ENCODE measurements at places on chromosomes 1 and 21.

GRCh38 chr1:203512848-203513584 lies 19.1 kb downstream of the OPTC start:
- no peak for DNase-seq

GRCh38 chr1:84859866-84860265 lies 33.1 kb downstream of the LPAR3 start:
- DNase-seq = no peak

GRCh38 chr1:39128959-39129358 lies 75.5 kb upstream of the MACF1 start:
- DNase-seq = peak; percentile 71

DNA sequence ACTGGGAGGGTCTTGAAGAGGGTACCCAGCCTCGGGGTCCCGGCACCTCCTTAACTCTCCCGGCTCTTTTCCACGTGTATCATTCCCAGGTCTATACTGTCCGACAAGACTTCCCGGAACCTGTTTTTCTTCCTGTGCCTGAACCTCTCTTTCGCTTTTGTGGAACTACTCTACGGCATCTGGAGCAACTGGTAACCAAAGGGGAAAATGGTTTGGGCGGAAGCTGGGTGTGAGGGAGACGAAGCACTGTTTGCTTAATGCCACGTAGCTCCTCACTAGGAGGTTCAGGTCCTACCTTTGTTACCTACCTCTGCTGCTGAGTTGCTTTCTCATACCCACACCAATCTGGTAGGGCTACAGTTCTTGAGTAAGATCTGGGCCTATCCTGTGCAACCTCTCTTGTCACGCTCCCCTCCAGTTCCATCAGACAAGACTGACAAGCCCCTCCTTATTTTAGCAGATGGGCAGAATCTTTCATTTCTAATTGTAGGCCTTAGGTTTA lies 642 bp downstream of the SLC30A7 start:
- DNase-seq = peak; percentile 36

GRCh38 chr1:64111787-64112186 lies 91.6 kb upstream of the UBE2U start:
- no peak for DNase-seq

GRCh38 chr1:28682840-28683239 lies 14.3 kb downstream of the GMEB1 start:
- no peak for DNase-seq

- no peak for DNase-seq
Measured at GRCh38 chr1:78831731-78832360, 174.7 kb downstream of the ADGRL4 start.

- no peak for DNase-seq
Measured at GRCh38 chr1:206930210-206930798, 8.6 kb upstream of the FCMR start.

DNA sequence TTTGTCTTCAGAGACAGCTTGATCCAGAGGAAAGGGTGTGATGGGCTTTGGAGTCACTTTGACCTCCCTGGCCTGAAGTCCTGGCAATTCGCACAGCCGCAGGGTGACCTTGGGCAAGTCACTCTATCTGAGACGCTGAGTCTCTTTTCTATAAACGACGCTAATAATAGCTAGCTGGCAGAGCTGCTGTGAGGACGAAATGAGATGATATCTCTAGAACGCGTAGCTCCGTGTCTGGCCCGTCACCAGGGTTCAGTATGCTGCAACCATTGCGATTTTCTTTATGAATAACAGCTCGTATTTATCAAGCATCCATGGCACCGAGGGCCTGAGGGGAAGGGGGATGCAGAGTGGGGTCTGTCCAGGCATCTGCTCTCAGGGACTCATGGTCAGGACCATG lies 58.7 kb downstream of the IGSF21 start:
- DNase-seq = no peak

DNA sequence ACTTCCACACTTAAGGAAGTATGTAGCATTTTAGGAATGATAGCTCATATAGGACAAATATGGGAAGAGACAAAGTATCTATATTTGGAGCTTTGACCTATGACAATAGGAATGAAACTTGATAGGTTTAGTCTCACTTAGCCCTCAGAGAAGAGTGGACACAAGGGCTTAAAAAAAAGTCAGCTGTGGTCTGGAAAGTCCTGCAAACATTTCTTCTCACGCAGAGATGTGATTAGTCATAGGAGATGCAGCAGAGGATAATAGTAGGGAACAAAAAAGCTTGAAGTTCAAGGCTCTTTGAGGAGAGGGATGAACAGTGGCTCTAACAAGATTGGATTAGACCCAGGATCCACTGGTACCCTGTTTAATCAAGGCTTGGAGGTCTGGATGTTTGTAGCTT lies 14.8 kb upstream of the RNF220 start:
- DNase-seq = no peak

DNA sequence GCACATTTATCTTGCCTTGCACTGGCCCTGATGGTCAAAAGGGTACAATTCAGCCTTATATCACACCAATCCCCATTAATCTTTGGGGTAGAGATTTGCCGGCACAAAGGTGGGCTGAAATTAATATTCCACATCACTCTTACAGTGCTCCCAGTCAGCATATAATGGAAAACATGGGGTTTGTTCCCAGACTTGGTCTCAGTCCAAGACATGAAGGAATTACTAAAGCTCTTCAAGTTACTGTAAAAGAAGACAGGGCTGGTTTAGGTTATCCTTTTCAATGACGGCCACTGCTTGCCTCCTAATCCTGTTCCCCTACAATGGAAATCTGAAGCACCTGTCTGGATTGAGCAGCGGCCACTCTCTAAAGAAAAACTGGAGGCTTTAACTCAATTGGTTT lies 160.7 kb downstream of the IER5 start:
- DNase-seq = no peak

DNA sequence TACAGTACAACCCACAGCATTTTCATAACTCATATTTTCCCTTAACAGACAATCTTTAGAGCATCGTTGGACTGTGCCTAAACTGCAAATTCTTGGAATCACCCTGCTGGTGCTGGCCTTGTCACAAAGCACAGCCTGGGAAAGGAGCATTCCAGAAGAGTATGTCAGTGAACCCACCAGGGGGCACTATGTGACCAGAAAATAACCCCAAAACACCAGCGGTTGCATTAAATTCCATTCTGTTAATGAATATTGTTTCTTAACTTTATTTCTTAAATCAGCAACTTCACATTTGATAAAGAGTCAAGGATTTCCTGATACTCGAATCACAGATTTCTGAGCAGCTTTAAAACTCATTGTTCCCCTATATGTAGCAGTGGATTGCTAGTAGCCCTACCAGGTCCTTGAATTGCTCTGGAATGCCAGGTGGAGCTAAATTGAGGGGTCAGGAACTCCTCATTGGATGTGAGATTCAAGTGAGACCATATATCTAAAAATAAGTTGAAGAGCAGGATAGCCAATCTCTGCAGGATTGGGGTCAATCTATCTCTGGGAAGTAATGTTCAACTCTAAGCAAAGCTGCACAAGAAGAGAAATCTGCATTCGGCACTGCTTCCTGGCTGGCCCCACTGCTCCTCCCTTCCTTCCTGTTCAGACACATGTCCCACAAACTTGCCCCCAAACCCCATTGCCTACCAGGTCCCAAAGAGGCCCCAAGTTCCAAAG lies 12.7 kb upstream of the RAB4A start:
- DNase-seq = peak; percentile 72

DNA sequence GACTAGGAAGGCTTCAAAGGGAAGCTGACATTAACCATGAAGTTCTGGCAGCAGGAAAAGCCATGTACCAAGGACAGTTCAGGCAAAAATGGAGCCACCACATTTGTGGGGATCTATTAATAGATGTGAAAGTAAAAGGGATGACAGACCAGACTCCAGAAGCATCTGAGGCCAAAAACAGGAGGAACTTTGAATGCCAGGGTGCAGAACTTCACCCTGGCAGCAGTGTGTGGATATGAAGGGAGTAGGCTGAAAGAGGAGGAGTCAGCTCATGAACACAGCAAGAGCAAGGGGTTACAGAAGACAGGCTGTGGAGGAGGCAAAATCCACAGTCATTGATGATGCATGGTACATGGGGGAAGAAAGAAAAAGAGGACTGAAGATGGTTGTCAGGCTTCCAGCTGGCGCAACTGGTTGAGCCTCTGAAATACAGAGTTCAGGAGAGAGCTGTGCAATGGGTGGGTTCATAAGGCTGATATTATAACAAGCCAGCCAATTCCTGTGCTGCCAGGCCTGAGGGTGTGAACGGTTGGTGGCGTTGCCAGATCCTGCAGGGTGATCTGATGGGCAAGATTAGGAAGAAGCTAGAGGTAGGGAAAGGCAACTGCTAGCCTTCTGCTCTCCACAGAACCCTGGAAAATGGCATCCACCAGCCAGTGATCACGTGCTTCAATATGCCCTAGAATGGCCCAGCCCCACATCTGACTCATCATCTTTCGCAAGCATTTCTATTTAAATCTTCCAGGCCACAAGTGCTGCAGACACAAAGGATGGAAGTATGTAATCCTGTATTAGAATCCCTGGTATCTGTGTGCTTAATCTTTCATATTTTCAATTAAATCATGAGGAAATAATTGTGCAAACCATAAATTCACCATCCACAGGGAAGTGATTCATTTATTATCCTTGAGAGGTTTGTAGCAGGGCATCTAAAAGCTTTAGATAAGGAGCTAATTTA lies 81.9 kb downstream of the SLC25A24 start:
- DNase-seq = no peak

GRCh38 chr1:90959352-90960206 lies 62.3 kb downstream of the ZNF644 start:
- DNase-seq = no peak

DNA sequence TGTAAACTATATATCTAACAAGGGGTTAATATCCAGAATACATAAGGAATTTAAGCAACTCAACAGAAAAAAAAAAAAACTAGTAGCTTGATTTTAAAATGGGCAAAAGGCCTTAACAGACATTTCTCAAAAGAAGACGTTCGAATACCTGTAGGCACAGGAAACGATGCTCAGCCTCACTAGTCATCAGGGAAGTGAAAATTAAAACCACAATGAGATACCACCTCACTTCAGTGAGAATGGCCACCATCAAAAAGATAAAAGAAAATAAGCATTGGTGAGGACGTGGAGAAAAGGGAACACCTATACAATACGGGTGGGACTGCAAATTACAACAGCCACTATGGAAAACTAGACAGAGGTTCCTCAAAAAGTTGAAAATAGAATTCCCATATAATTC lies 37.3 kb downstream of the NPHP4 start:
- DNase-seq = no peak

- no peak for DNase-seq
Measured at GRCh38 chr1:223811634-223812101, 34.1 kb downstream of the TP53BP2 start.

DNA sequence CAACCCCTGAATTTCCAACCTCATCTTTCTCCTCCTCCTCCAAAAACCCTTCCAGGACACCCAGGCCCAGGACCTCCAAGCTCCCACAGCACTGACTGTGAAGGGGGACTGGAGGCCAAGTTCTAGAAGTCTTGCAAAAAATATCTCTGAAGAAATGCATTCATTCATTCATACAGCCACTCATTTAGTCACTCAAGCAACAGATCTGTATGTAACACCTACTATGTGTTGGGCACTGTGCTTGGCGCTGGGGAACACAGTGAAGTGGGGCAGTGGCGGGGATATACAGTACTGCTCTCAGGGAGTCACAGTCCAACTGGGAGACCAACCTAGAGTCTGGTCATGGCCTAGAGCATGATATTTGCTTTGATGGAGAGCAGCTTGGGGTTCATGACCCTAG lies 15.3 kb upstream of the TNFRSF1B start:
- DNase-seq = no peak

DNA sequence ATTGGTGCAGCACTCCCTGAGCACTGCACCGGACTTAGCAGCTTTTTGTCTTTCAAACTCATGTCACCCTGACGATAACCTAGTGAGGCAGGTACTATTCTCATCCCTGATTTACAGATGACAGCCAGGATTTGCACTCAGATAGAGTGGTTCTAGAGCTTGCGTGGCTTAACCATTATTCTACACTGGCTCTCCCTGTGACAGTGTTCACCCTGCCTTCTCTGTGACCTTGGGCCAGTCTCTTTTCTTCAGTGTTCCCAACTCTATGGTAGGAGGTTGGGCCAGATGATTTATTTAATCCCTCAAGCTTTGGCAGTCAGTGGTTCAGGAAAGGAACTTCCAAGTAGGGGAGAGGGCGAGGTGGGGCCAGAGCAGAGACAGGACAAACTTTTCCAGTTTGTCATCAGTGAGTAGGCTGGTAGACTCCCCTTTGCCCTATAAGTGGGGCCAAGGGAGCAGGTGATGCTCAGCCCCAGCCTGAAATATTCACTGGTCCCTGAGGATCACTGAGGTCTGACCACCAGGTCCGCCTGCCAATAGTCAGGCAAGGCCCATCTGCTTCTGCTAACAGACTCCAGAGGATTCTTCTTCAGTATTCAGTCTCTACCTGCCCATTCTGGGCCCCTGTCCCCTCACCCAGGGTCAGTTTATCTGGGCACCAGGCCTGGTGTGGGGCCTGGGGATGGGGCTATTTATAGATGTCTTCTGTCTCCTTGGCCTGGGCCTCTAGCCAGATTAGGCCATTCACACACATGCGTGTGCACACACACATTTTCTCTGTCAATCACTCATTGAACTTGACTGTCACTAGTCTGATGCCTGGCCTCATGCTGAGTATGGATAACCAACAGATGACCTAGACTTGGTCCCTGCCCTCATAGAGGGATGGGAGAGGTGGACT lies 8.8 kb upstream of the FABP3 start:
- no peak for DNase-seq

GRCh38 chr1:119768778-119769177 lies at the start of gene HMGCS2:
Gene HMGCS2 (minus strand): TSS chr1:119768905. CDS start chr1:119768844, 61 bp downstream.
- no peak for DNase-seq

- DNase-seq = peak; percentile 55
Measured at GRCh38 chr1:154446292-154446691, 41.1 kb downstream of the IL6R start.

DNA sequence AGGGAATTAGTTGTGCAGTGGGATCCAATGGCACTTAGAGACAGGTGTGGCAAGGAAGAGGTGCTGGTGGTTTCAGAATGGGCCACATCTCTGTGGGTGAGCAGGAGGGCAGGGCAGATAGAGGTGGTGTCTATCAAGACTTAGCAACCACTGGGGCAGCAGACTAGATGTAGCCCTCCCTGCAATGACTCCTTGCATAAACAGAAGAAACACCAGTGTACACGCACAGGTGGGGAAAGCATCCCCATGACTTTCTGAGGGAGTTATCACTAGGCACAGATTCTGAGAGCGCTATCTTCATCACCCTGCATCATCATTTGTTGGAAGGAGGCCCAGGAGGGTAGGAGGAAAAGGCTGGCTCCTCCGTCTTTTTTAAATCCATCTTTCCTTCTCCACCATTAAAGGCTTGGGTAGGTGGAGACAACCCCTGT lies 58.4 kb downstream of the PLXNA2 start:
- DNase-seq = no peak

- DNase-seq = no peak
Measured at GRCh38 chr1:165659581-165659895, 28.5 kb downstream of the MGST3 start.

DNA sequence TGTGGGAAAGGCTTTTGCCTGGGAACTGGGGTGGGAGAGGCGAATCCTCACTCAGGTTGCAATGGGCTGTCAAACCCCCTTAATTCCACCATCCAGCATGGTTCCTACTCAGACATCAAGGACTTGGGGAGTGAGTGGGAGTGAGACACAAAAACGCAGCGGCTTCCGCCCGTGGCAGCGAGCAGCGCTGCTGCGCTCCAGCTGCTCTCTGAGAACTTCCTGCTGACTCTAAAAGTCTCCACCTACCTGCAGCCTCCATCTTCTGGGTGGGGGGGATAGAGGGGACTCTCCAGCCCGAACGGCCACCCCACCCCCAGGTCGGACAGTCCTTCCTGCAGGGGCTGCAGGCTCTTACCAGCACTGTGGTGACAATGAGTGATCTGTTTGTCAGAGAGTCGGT lies 184.4 kb downstream of the GRIK3 start:
- no peak for DNase-seq

- no peak for DNase-seq
Measured at GRCh38 chr1:40625476-40626382, 39.8 kb downstream of the RIMS3 start.

All from right lung (tissue), 10 donors.